HTR-8/SVneo (cell line): ENCODE measurements at places on chromosomes 2 and 18.

DNA sequence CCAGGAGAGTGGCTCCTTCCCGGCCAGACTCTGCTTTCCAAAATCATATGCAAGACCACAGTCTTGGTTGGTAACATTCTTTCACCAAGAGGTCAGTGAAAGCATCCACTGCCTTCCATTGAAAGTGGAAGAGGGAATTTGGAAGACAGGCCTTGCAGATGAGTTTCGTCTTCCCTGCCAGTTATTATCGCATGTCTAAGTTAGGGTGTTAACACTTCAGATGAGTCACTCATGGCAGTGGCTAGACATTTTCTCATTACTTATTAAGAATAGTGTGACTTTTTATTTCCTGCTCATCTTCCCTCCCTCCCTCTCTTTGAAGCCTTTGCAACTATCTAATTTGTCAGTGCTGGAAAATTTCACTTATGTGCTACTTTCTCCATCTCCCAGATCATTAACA is 102.9 kb upstream of the EPB41L3 start:
- no peak for DNase-seq

GRCh38 chr2:160306985-160307384 is 106.9 kb upstream of the ITGB6 start:
- DNase-seq: no peak

GRCh38 chr2:141701618-141702017 is 429.2 kb downstream of the LRP1B start:
- DNase-seq: no peak

DNA sequence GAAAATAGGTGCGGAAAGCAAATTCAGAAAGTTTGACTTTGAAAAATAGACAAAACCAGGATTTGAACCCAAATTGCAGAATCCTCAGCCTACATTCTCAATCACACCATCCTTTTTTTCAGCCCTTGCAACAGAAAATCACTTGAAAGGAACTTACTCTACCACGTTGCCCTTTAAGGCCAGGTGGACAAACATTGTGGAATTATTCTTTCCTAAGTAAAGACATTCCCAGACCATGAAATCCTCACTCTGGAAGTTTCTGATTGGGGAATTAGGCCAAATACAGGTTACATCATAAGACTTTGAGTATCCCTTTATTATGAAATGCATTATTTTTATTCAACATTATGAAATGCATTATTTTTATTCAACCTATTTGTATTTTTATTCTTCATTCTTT is 259.4 kb downstream of the RAD51AP2 start:
- no peak for DNase-seq

DNA sequence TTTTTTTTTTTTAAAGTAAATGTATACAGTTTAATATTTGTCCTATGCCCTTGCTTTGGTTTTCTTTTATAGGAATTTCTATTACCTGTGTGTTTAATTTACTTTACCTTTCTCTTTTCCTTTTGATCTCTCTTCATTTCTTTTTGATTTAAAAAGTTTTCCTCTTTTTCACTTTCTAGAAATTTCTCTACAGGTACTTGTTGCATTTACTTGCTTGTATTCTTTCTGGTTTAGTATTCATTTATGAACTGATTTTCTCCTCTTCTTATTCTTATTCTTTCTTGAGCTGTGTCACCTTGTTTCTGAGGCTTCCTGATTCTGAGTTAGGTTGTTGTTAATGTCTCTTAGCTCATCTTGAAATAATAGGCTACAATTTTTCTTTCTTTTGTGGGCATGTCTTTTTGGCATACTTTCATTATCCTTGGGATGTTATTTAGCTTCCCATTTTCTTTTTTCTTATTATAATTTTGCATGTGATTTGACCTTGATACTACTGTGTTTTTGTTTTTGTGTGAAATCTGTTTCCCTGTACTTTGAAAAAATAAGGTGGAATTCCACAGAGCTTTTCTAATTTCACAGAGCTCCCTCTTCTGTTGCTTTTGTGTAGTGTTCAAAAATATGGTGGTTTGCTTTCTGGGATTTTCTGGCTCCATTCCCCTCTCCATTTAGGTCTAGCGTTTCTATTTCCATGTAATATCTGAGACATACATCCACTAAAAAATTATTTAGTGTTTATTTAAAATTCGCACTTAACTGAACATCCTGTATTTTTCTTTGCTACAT is 25.5 kb upstream of the ALMS1 start:
- DNase-seq: no peak

DNA sequence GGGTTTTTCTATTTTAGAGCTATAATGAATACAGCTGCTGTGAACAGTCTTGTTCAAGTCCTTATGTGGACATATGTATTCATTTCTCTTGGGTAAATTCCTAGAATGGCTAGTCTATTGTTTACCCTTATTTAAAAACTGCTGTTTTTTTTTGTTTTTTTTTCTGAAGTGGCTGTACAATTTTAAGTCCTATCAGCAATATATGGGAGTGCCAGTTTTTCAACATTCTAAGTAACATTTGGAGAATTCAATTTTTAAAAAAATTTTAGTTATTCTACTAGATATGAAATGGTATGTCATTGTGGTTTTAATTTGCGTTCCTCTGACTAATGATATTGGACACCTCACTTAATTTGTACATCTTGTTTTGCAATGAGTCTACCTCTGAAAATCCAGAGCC is 349.7 kb downstream of the SATB2 start:
- no peak for DNase-seq

- no peak for DNase-seq
These were observed 7.5 kb downstream of the DPYSL5 start for GRCh38 chr2:26855466-26855865.

- no peak for DNase-seq
These were observed 187.1 kb downstream of the GULP1 start for GRCh38 chr2:188478724-188479123.

DNA sequence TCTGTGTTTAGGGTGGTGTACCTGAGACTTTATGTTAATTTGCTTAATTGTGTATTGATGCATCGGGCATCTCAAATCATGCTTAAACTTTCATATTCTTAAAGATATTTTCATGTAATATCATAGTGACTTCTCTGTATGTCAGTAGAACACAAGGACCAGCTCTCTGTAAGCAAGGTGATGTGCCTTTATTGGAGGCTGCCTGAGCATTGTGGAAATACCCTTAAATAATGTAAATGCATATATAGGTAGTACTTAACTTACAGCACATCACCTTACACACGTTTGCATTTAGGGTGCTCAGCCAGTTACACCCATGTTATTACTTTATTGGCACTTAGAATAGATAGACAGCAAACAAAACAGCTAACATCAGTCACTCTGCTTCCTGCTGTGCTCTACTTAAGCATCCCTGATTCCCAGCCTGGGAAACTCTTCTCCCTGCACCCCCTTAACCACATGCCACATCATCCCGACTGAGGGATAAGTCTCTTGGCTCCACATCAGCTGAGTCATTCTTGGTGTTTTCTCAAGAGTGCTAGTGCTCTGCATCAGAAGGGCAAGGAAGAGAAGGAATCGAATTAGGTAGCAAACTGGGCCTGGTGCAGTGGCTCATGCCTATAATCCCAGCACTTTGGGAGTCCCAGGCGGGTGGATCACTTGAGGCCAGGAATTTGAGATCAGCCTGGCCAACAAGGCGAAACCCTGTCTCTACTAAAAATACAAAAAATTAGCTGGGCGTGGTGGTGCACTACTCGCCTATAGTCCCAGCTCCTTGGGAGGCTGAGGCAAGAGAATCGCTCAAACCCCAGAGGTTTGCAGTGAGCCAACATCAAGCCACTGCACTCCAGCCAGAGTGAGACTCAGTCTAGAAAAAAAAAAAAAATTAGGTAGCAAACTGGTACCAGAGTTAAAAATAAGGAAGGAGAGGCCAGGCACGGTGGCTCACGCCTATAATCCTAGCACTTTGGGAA is 108.7 kb downstream of the MAP3K20 start:
- peak; percentile 83 for DNase-seq

- DNase-seq: peak; percentile 35
These were observed 347.6 kb downstream of the CTNNA2 start for GRCh38 chr2:79860228-79861058.

GRCh38 chr2:127423478-127423843 is 5.2 kb downstream of the PROC start:
- DNase-seq: peak; percentile 25

DNA sequence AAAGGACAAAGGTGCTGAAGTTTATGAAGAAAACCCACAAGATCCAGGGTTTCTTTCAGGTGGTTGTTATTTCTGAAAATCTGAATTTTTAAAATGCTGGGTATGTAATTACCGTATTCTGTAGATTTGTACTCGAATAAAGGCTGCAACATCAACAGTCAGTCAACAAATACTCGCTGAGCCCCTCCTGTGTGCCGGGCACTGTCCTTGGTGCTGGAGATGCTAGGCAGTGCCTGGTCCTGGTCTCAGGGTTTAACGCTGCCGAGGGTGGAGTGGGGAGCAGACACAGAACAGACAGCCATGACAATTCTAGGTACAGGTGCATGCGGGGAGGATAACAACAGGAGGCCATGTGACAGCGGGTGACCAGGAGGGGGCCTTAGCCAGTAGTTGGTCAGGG is 27.2 kb upstream of the PDIA6 start:
- DNase-seq: peak; percentile 30

- peak; percentile 11 for DNase-seq
These were observed 1957.7 kb upstream of the CELF4 start for GRCh38 chr18:39523281-39523680.

DNA sequence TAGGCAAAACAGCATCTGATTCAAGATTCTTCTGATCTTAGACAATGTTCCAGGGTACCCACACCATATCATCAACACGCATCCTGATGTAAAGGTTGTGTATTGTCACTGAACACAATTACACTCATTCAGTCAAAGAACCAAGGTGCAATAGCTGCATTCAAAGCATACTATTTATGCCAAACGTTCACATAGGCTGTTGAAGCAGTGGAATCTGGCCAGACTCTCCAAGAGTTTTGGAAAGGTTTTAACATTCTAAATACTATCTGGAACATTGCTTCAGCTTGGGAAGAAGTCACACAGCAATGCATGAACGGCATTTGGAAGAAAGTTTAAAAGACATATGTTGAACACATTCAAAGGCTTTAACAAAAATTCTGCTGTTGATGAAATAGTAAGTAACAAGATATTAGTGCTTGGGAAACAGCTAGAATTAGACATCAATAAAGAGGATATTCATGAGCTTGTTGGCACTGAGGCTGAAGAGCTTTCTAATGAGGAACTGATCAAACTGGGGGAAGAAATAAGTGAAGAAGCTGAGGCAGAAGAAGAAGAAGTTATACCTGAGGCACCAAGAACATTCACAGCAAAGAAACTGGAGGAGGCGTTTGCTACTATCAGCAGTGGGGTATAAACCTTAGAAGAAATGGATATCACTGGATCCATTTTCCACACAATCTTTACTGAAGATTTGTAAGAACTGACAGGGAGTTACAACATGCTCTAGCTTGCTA is 47.6 kb upstream of the MSH6 start:
- DNase-seq: no peak

- peak; percentile 9 for DNase-seq
These were observed 1004.1 kb upstream of the NRXN1 start for GRCh38 chr2:52036024-52036423.

- no peak for DNase-seq
These were observed 218.8 kb downstream of the BCL11A start for GRCh38 chr2:60334610-60335009.

GRCh38 chr2:84924173-84925106 is 19.0 kb downstream of the TMSB10 start:
- DNase-seq: no peak

DNA sequence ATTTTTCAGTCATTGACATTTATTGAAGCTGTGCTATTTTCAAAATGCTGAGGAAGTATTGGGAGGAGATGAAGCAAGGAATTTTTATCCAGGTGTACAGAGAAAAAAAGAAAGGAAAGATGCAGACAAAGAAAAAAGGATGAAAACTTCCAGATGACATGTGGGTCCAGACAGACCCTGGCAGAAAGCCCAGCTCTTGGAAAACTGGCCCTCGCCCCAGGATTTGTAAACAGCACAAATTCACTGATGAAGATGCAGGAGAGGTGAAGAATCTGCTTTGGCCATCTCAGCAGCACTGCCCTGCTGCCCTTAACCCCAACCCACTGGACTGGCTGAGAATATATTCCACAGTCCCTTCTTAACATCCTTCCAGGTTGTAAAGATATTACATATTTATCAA is 12.5 kb downstream of the TACR1 start:
- no peak for DNase-seq

DNA sequence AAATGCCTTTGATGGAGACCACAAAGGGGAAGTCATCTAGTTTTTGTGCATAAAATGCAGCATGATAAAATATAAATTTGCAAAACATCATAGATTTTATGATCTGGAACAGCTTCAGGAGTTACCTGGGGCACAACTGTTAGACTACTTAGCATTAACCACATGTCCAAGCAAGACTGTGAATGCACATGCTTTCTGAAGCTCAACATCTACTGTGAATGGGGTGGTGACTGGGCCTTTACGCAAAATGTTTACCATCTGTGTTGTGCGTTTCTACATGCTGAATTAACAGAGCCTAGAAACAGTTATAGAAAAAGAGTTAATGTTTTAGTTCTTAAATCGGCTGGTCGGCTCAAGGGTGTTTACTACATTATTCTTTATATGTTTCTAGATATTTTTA is 45.5 kb downstream of the KCTD1 start:
- DNase-seq: no peak

GRCh38 chr2:28683100-28683706 is 68.4 kb upstream of the PPP1CB start:
- no peak for DNase-seq

- DNase-seq: no peak
These were observed 79.2 kb upstream of the MSH2 start for GRCh38 chr2:47323822-47324171.

- DNase-seq: no peak
These were observed 268.2 kb downstream of the NRXN1 start for GRCh38 chr2:50763776-50764175.

GRCh38 chr2:153818242-153818641 is 53.5 kb upstream of the GALNT13 start:
- DNase-seq: no peak

- DNase-seq: no peak
These were observed 113.3 kb downstream of the FAM210A start for GRCh38 chr18:13613099-13613498.

DNA sequence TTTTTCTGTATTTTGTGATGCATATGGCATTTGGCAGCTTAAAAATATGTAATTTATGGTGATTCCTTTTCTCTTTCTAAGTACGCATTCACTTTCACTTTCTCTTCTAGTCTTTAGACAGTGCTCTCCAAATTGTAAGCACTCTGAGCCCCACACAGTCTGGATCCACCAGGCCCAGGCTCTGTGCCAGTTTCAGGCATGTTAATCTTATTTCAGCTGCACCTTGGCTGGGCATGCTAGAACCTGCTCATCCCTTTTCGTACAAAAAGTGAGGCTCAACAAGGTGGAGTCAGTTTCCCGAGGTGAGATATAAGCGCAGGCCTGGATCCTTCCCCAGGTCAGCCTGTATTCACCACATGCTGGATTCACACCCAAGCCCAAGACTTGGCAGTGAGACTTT is 203.9 kb downstream of the MTX2 start:
- peak; percentile 31 for DNase-seq

GRCh38 chr2:66733364-66733999 is 298.6 kb downstream of the MEIS1 start:
- DNase-seq: no peak

GRCh38 chr2:167784084-167784425 is 463.3 kb downstream of the STK39 start:
- no peak for DNase-seq
